ENCODE measurements at places on chromosomes 16 and 17.
A peak's percentile ranks its signal among the peaks of the same experiment; 100 is the strongest.

- DNase-seq: no peak
Measured at GRCh38 chr16:1323296-1324239, 9.9 kb upstream of the BAIAP3 start.

- DNase-seq: no peak
Measured at GRCh38 chr17:47969930-47970724, 786 bp upstream of the CDK5RAP3 start.

DNA sequence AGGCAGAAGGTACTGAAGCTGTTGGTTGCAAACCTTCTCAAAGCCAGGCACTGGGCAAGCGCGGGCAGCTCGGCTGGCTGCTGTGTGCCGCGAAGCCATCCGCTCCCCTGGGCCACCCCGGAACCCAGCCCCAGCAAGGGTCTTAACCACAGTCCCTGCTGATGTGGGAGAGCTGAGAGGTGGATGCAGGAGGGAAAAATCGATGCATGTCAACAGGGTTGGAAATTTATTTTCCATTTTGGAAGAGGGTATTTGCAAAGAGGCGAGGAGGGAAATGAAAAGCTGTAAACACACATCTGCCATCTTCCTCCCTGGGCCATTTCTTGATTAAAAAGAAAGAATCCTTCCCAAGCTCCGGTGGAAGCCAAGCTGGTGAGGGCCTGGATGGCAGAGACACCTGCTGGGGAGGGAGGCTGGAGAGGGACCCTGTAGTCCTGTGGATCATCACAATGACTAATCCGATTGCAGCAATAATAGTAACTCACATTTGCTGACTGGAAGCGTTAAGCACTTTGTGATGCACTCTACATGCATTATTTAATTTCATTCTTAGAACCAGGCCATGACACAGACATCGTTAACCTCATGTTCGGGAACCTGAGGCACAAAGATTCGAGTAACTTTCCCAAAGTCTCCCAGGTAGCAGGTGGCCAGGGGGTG lies 13.9 kb upstream of the TBX2 start:
- DNase-seq: no peak

DNA sequence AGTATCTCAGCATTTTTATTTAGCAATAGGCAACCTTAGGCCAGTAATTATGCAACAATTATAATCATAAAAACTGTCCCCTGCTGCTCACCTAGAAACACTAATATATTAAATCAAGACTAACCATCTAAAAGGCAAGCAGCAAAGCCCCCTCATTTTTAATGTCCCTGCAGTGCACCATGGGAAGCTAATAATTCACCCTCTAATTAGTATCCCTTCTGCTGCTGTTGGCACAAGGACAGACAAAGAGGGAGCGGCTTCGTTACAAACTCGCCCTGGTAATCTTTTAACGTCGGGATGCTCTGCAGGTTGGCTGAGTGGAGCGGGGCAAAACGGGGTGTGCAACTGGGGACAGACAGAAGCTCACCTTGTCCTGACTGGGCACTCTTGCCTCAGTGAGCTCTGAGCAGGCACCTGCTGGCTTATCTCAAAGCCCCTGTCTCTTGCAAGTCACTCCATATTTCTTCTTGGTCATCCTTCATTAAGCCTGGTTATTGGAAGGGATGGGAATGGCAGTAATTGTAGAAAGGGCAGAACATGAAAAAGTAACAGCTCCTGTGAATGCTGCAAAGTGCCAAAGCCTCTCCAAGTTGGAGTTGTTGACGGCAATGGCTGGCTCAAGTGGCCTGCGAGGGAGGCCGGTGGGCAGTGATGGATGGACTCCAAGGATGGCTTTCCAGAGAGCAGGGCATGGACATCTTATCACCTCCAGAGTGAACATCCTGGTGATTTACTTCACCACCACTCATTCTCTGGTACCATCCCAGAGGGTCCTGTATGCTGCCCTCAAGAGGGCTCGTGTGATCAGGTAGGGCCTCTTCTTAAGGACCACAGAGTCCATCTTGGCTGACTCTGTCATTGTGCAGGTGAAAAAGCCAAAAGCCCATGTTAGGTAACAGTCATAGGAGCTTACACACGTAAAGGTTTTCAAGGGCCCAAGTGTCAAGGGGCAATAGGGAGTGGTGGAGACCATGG lies 219.6 kb upstream of the N4BP1 start:
- peak; percentile 65 for DNase-seq

DNA sequence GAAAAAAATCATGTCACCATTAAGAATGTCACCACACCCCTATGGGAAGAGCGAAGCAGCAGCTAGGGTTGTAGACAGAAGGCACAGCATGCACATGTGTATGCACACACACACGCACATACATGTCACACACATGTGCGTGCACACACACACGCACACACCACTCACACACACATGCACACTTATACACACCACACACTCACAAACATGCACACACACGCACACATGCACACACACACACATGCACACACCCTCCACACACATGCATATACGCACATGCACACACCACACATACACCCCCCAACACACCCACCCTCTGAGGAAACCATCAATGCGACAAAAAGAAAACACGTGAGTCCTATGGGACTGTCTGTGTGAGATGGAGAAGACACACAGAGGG lies 205.4 kb downstream of the ENGASE start:
- DNase-seq: no peak

DNA sequence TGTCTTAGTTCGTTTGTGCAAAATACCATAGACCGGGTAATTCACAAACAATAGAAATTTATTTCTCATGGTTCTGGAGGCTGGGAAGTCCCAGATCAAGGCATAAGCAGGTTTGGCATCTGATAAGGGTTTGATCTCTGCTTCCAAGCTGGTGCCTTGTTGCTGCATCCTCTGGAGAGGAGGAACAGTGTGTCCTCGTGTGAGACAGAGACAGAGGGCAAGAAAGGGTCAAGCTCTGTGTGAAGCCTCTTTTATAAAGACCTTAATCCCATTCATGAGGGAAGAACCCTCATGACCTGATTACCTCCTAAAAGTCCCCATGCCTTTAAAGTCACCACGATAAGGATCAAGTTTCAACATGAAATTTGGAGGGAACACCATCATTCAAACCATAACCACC lies 55.8 kb upstream of the TANC2 start:
- DNase-seq: no peak

DNA sequence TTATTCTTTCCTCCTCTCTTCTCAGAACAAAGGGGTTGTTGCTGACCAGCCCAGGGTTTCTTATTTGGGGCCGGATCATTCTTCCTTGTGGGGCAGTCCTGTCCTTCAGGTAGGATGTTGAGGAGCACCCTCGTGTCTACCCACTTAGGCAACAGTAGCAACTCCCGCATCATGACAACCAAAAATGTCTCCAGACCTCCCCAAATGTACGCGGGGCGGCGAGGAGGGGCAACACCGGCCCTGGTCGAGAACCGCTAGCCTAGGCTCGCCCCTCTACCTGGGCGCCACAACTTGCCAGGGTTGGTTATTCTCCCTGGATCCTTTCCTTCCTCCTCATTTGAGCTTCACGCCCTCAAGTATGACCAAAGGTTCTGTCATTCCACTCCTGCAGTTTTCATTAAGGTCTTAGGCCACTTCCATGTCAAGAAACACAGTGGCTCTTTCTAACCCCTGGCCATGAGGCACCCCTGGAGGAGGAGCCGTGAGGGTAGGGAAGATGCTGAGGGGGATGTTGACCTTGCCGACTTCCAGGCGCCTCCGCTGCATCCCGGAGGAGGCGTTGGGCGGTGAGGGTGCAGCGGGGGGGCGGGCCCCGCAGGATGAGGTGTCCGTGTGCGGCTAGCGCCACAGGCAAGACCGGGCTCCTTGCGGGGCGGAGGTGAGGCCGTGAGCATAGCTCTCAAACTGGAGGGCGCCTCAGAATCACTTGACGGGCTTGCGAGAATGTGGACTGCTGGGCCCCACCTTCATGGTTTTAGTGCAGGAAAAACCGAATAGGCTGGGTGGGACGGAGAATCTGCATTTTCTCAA lies 712 bp upstream of the SPECC1 start:
- DNase-seq: peak; percentile 47

DNA sequence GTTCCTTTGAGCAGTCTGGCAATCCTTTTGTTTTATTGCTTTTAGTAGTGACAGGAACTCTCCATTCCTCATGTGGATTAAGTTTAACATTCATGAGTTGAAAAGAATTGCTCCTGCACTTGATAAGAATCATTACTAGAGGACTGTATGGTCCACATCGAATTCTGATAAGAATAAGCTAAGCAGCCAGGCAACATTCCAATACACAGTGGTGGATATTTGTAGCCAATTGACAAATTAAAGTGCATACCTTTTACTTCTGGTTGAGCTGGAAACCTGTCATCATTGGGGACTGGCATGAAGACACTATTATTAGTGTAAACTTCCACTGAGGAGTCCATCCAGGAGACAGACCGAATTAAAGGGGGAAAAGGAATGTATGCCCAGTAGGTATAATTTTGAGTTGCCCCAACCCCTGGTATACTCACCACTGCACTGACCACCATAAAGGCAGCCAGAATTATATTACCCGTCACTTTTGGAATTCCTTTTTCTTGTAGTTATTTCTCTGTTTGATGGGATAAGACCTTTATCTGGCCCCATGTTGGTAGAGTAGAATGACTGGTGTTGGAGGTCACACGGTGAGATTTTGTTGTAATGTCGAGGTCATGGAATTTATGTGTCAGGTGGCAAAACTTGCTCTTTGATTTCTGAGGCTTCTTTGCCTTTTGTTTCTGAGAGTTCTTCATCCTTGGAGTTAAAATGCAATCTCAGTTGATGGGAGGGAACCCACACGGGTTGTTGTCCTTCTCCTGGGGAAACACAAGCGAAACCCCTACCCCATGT lies 72.1 kb upstream of the ARL4D start:
- no peak for DNase-seq

GRCh38 chr16:4378161-4378666 lies 6.6 kb downstream of the VASN start:
- DNase-seq: no peak

GRCh38 chr17:4806777-4807604 lies at the start of gene PLD2:
Gene PLD2, plus strand, starts transcription at chr17:4807152. Its CDS starts 621 bp downstream, at chr17:4807773.
- peak; percentile 81 for DNase-seq

DNA sequence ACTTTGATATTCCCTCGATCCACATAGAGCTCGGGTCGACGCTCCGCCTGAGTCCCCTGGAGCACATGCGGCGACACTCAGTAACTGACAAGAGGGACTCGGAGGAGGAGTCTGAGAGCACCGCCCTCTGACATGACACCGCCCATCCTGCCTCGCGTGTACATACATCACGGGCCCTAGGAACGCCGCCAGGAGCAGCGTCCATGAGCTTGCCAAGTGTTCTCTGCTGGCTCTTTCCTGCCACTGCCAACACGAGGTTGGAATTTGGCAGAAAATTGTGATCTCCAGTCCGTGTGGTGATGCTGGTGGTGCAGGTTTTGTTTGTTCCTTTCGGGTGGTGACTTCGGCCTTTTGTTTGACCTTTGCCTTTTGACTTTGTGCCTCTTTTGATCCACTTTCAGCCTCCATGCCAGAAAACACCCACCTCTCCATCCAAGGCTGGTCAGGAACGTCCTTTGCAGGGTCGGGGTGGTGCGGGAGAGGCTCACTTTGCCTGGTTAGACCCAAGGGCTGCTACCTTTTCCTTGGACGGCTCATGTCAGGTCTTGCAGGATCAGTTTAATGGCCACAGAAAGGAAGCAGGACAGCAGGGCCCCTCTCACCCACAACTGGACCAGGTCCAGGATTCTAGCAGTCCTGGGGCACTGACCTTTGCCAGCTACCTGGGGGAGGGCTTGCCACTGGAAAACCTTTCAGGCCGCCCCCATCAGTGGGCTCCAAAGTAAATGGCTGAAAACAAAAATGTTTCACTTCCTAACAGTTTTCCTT lies 27.6 kb downstream of the ELAC2 start:
- DNase-seq: peak; percentile 98

DNA sequence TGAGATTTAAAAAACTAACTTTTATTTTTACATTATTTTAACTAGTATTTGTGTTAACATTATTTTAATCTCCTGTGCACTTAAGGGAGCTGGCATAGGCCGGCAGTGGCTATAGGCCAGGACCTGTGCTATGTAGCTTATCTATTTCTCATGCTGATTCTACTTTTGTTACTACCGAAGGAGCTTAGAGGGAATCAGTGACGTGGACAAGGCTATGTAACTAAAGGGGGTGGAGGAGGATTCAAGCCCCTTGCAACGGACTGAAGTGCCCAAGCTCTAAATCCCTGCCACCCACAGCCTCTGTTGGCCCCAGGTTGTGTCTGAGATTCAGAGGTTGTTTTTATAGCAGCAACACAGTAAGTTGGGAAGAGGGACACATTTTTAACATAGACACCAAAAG lies 356.4 kb downstream of the WWOX start:
- no peak for DNase-seq

- DNase-seq: no peak
Measured at GRCh38 chr17:40961591-40961990, 5.2 kb downstream of the KRT39 start.
